ENCODE measurements at places on chromosomes 5 and 9. TPM values are rescaled to one million over a fixed set of nuclear protein-coding genes. Genes with fewer than 3 reads are reported as not detected.

DNA sequence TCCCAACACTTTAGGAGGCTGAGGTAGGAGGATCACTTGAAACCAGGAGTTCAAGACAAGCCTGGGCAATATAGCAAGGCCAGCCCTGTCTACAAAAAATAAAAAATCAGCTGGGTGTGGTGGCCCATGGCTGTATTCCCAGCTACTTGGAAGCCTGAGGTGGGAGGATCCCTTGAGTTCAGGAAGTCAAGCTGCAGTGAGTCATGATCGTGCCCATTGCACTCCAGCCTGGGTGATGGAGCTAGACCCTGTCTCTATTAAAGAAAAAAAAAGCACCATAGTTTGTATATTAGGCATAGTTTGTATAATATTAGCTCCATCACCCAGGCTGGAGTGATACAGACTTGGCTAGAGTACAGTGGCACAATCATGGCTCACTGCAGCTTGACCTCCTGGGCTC, 9.6 kb upstream of the NME5 start:
- no peak for DNase-seq

GRCh38 chr5:127840809-127841208, 137.6 kb downstream of the CCDC192 start:
- no peak for DNase-seq

The DTWD2 gene
- total RNA-seq: 12.9 TPM

The TOR4A gene
- total RNA-seq: 15.4 TPM
